ENCODE measurements at places on chromosomes 4 and X.

DNA sequence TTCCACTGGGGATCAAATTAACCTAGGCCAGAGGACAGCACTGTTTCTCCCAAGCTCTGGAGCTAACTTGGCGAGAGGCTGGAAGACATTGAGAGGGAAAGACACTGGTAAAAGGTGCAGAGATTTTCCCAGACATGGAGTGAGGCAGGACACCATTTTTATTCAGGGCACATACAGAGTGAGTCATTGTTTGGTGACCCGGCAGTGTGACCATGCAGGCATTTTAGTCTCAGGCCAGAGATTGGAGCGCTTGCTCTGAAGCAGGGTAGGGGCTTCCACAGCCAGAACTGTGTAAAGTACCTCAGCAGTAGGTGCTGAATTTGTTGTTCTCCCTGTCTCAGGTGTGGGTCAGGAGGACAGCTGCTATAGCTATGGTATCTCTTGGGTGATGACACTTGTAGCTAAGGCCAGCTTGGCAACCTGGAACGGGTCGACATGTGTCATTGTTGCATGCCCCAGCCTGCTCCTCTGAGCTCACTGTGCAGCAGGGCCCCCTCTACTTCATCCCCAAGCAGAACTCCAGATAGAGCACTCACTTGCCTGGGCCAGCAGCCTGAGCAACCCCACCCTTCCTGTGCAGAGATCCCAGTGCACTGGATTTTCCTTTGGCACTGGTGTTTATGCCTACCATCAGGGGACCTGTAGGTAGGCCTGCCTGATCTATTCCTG lies 79.8 kb upstream of the ATP8A1 start:
- DNase-seq = no peak

DNA sequence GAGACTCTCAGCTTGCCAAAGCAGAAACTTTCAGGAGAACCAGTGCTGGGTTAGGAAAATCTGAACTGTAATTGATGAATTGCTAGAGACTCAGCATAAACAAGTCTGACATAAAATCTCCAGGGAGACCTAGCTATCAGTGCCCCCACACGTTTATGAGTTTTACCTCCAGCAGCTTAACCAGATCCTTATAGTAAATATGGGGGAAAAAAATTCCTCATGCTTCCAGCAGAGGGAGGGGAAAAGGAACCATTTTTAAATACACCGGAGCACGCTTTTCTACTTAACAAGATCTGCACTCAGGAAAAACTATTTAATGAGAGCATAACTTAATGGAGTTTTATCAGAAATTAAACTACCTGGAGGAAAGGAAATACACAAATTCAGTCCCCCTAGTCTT lies 1040.7 kb upstream of the INTU start:
- no peak for DNase-seq

DNA sequence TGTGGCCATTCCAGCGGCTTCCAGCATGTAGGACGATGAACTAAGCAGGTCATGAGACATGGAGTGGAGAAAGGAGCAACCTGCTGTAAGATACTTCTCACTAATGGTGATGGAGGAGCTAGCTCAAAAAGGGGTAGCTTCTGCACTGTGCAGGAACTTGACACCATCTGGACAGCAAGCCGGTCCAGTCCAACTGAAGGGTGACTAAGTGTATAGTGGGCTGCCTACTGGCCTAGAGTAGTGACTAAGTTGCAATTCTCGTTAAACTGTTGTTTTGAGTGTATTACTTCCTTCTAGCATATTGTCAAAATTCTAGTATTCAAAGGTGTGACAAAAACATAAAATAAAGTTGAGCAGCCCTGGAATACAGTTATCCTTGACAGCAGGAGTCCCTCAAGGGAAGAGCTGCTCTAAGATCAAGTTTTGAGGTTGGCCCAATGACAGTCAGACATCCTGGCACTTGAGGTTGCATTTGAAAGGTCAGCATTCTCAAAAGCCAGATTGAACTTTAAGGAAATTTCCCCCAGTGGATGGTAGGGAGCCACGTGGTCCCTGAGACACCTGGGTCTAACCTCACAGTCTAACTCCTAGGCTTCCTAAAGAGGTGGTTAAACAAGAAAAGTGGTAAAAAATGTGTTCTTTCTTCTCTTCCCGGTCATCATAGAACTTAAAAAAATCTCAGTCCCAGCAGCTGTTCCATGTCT lies 8.0 kb downstream of the CETN2 start:
- DNase-seq = no peak

DNA sequence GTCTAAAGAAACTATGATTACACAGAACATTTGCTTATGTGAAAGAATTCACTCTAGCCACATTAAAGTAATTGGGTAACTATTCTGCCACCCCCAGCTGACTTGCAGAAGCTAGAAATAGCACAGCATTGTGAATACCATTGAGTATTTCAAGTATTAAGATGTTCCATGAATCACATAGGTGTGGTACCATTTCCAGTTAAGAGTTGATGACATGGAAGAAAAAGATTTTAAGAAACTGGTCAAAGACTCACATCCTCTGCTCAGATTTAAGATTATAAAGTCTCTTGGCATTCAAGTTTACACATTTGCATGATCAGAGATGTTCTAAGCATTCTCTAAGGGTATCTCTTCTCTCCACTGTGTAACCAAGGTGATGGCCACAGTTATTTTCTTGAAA lies 287.5 kb downstream of the CAMK2D start:
- no peak for DNase-seq

GRCh38 chrX:51614353-51615012 lies 4.2 kb downstream of the CENPVL3 start:
- DNase-seq = no peak

DNA sequence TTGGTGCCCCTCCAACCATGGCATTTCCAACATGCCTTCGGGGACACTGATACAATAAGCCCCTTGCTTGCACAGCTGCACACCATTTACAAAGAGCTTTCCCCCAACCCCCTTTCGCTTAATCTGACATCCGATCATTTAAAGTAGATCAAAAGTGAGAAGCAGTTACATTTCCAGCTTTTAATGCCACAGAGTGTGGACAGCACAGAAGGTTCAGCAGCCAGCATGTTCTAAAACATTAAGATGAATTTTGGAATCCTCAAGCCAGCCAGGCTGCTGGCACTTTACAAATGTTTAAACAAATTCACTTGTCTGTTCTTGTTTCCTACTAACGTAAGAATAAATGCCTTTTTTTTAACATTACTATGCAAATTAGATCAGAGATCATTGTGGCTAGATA lies 284.4 kb upstream of the LDB2 start:
- no peak for DNase-seq

- DNase-seq = no peak
These were observed 1429.4 kb upstream of the ADGRL3 start for GRCh38 chr4:59770601-59771264.

DNA sequence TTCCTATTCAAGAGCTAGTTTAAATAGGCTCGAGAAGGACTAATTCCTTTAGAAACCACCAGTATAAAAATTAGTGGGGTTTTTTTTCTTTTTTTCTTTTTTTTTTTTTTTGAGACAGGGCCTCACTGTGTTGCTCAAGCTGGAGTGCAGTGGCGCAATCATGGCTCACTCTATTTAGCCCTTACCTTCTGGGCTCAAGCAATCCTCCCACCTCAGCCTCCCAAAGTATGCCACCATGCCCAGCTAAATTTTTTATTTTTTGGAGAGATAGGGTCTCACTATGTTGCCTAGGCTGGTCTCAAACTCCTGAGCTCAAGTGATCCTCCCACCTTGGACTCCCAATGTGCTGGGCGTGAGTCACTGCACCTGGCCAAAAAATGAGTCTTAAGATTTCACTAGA lies 52.8 kb downstream of the APOO start:
- no peak for DNase-seq

GRCh38 chr4:85828027-85828890 lies 353.3 kb downstream of the ARHGAP24 start:
- no peak for DNase-seq

GRCh38 chrX:13899607-13900006 lies 82.7 kb upstream of the GPM6B start:
- DNase-seq = no peak

DNA sequence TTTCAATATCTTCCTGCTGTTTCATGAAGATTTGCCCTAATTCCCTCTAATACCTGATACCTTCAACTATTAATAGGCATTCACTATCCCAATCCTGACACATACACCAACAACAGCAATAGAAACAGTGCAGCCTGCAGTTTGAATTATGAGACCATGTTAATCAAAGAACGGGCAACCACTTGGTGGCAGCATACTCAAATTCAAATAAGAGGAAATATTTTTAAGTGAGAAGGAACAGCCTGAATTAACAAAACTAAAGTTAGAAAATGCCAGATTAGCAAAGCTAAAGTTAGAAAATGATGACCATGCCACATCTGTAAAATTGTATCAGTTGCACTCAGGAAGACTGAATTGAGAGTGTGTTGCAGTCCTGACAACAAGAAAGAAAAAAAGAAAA lies 204.9 kb downstream of the SMARCA1 start:
- no peak for DNase-seq

GRCh38 chr4:136412708-136413107 lies 1119.6 kb downstream of the PCDH18 start:
- DNase-seq = no peak

- DNase-seq = no peak
These were observed 980 bp upstream of the GIMD1 start for GRCh38 chr4:106369456-106370060.

- no peak for DNase-seq
These were observed 41.1 kb downstream of the MAD2L1 start for GRCh38 chr4:120025516-120025915.

- DNase-seq = no peak
These were observed 83.4 kb upstream of the COX18 start for GRCh38 chr4:73152893-73153292.

DNA sequence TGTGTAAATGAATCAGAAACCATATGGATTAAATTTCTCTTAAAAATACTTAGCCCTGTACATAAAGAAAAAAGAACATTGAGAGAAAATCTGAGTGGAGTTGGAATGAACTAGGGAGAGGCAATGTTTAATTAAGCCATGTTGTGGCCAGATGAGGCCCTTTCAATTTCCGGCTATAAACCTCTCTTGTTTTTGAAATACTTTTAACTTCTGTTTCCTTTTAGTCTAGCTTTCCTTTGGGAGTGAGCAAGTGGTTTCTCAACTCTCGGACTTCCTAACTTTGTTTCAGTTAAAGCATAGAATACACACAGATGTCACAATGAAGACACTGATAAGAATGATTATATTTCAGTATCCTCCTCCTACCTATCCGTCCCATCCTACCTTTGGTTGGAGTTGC lies 197.2 kb downstream of the ARHGAP24 start:
- no peak for DNase-seq

GRCh38 chrX:134388161-134389109 lies 71.5 kb upstream of the HPRT1 start:
- DNase-seq = no peak

- DNase-seq = no peak
These were observed 746 bp downstream of the TCEAL7 start for GRCh38 chrX:103330681-103331288.

- DNase-seq = no peak
These were observed 98.0 kb downstream of the NAA11 start for GRCh38 chr4:79227860-79228259.

GRCh38 chr4:21507439-21507838 lies 441.1 kb downstream of the KCNIP4 start:
- DNase-seq = no peak

DNA sequence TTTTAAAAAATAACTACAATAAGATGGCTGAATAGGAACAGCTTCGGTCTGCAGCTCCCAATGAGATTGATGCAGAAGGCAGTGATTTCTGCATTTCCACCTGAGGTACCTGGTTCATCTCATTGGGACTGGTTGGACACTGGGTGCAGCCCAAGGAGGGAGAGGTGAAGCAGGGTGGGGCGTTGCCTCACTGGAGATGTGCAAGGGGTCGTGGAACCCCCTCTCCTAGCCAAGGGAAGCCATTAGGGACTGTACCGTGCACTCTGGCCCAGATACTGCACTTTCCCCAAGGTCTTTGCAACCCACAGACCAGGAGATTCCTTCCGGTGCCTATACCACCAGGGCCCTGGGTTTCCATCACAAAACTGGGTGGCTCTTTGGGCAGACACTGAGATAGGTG lies 640.1 kb downstream of the IQCM start:
- no peak for DNase-seq
